Adrenal gland (tissue), 19 donors: ENCODE measurements at places on chromosomes 13 and 19. TPM values are rescaled to one million over a fixed set of nuclear protein-coding genes. Genes with fewer than 3 reads are reported as not detected.

GRCh38 chr19:29504454-29504853 lies 21.3 kb upstream of the VSTM2B start:
- no peak overlapping the region for H3K4me3 ChIP-seq
- H3K27ac ChIP-seq = no peak overlapping the region
- H3K36me3 ChIP-seq = no peaks in the 10 kb centered on the region

- H3K27me3 ChIP-seq = no peaks in the 10 kb centered on the region
- DNase-seq = no peak
- H3K4me1 ChIP-seq = peaks cover 62% of the 10 kb centered on the region
- no peaks in the 10 kb centered on the region for H3K36me3 ChIP-seq
These were observed 917 bp upstream of the CLPTM1 start for GRCh38 chr19:44954278-44954648.

Gene CLN5
- total RNA-seq = 29.2 TPM

Gene ZIM2
- 19.6 TPM for total RNA-seq

DNA sequence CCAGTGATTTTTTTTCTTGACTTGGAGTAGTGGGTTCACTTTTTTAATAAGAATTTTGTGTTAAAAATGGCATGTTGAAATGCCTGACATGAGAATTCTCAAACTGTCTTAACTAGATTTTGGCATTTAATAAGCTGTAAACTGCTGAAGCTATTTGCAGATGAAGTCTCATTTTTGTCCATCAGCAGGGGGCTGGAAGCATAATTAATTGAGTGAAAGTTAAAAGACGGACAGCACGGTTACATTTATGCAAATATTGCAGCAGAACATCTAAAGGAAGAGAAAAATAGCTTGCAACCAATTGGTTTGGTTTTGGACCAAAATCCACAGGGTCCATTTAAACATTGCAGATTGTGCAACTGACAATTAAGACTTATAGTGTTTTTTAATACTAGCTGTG lies 837.3 kb upstream of the KLHL1 start:
- no peaks in the 10 kb centered on the region for H3K36me3 ChIP-seq
- no peaks in the 10 kb centered on the region for H3K27me3 ChIP-seq
- H3K27ac ChIP-seq = no peak overlapping the region
- H3K4me1 ChIP-seq = no peaks in the 10 kb centered on the region

- H3K27ac ChIP-seq = no peak overlapping the region
- H3K36me3 ChIP-seq = no peaks in the 10 kb centered on the region
- DNase-seq = no peak
- H3K4me3 ChIP-seq = no peak overlapping the region
- peaks cover 14% of the 10 kb centered on the region for H3K27me3 ChIP-seq
These were observed 16.8 kb downstream of the MEIS3 start for GRCh38 chr19:47402504-47402903.
